ENCODE measurements at places on chromosomes 16 and 17. TPM values are rescaled to one million over a fixed set of nuclear protein-coding genes. Genes with fewer than 3 reads are reported as not detected.

SPN gene
- not detected for total RNA-seq

CA5A gene
- total RNA-seq: not detected

DNA sequence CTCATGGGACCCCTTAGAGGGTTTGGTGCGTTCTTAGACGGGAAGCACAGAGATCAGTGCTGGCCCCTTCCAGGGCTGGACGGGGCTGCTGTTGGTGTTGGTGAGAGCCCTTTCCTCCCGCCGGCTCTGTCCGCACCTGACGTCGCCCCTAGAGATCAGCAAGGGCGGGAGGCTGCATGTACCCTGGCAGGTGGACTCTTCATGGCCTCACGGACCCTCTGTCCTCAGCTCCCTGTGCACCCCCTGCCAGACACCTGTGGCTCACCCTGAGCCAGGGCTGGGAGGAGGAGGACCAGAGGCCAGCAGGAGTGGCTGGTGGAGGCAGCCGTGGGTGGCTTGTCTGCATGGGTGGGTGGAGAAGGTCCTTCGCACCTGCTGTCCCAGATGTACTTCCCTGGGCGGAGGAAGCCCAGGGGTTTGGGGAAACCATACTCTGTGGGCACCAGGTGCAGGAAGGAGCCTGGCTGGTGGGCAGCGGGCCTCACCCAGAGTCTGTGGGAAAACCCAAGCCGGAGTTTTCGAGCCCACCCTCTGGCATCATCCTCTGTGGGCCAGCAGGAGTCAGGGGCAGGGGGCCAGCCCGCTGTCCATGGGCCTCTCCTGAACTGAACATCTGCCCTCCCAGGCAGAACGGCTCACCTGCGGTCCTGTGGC, 348.6 kb downstream of the SEC14L1 start:
- DNase-seq: no peak

DNA sequence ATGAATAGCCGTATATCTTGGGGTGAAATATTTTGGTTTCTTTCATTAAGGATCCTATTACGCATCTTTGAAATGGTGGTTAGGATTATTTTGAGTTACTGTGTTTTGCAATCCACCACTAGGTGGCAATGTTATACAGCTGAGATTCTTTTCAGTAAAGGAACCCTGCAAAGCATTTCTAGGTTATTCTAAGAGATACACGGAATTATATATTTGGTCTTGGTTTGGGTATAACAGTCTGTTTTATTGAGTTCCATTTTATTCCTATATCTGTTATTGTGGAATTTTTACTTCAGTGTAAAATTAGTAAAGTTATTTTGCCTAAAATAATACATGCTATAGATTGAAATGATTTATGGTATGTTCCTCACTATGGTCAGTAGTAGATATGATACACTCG, 62.9 kb upstream of the CPHXL start:
- no peak for DNase-seq

DNA sequence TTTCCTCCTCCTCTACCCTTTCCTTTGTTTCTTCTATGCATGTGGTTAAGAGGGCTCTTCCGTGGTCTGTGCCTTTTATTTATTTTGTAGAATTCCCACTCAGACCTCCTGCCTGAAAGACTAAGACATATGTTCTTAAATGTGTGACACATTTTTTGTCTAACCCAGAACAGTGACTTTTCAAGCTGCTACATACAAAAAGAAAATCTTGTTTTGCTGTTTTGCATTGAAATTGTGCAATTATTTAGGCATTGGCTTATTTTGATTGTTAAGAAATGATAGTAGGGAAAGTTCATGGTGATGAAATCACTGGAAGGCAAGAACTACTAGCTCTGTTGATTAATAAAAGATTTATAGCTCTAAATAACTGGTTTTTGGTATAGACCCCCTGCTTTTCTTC, 76.8 kb downstream of the TUBD1 start:
- DNase-seq: no peak

ACE gene
- total RNA-seq: not detected

DNA sequence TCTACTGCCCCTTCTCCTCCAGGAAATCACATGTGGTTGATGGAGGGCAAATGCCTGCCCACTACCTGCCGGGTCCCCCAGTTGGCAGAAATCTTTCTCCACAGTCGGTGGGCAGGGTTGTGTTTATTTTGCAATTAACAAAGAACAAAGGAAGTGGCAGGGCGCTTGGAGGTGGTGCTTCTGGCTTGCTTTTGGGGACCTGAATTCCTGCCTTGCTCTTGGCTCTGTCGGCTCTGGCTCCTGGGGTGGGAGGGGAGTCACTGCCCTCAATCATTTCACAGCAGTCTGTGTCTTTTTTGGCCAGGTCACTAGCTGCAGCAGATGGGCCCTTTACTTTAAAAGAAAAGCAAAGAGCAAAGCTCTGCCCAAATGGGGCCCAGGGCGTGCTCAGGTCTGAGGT, 69.2 kb downstream of the C16orf78 start:
- no peak for DNase-seq

KRTAP9-4 gene
- total RNA-seq: not detected

Data from MG63 (cell line).